Cardiac septum (tissue), 1 donor: ENCODE measurements at places on chromosomes 4 and X. TPM values are rescaled to one million over a fixed set of nuclear protein-coding genes. Genes with fewer than 3 reads are reported as not detected.

DNA sequence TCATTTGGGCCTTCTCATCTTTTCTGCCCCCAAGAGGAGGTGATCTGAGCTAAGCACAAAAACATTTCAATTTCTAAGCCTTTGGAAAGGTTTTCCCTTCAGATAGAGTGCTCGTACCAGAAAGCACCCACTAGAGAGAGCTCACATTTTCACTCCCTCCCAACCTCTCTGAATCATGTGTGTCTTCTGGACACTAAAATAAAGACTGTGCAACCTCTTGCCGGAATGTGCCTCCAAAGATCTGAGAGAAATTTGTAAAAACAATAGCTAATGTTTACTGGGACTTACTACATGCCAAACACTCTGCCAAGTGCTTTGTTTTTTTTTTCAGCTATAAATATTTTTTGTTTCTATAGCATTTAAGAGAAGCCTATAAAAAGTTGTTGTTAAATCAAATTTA is 120.6 kb upstream of the LNX1 start:
- no peak for DNase-seq

MSANTD1 gene
- total RNA-seq: 1.1 TPM

MAGEB6B gene
- total RNA-seq: not detected

CLIC2 gene
- 13.4 TPM for total RNA-seq

DCHS2 gene
- not detected for total RNA-seq

STK32B gene
- 0.22 TPM for total RNA-seq

JADE3 gene
- total RNA-seq: 6.7 TPM

EFNB1 gene
- total RNA-seq: 27.9 TPM

- DNase-seq: no peak
Measured at GRCh38 chr4:93646233-93646930, 182.2 kb upstream of the ATOH1 start.

HPGDS gene
- 1.1 TPM for total RNA-seq

GRCh38 chr4:93719552-93719951 is 109.0 kb upstream of the ATOH1 start:
- DNase-seq: no peak
